ENCODE measurements at places on chromosomes 6 and 20. TPM values are rescaled to one million over a fixed set of nuclear protein-coding genes. Genes with fewer than 3 reads are reported as not detected.
A peak's percentile ranks its signal among the peaks of the same experiment; 100 is the strongest.

The LY6G5C gene
- total RNA-seq = 2.2 TPM

- DNase-seq = peak; percentile 83
These were observed 62.9 kb upstream of the ARG1 start for GRCh38 chr6:131510094-131510493.

DNA sequence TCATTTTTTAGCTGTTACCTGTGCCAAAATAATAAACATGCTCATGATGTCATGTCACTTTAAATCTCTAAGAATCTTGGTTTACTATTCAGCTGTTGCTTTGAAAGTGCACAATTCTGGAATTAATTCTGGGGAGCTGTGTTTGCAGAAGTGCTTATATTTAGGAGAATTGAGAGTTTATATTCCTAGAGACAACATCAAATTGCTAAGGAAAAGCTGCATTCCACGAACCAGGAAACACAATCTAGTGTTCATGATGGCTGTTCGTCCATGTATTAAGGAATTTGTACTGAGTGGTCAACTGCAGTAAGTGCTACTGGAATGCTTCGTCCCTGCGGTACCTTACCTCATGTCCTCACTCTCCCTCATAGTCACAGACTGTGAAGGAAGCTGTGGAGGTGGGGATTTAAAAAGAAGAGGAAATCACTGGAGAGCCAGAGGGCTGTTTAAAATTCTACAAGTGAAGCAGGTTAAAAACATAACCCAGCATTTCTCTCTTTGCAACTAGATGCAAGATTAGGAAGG lies 161.0 kb downstream of the TRMT11 start:
- no peak for DNase-seq

The EGFL8 gene
- total RNA-seq = 27.2 TPM

DNA sequence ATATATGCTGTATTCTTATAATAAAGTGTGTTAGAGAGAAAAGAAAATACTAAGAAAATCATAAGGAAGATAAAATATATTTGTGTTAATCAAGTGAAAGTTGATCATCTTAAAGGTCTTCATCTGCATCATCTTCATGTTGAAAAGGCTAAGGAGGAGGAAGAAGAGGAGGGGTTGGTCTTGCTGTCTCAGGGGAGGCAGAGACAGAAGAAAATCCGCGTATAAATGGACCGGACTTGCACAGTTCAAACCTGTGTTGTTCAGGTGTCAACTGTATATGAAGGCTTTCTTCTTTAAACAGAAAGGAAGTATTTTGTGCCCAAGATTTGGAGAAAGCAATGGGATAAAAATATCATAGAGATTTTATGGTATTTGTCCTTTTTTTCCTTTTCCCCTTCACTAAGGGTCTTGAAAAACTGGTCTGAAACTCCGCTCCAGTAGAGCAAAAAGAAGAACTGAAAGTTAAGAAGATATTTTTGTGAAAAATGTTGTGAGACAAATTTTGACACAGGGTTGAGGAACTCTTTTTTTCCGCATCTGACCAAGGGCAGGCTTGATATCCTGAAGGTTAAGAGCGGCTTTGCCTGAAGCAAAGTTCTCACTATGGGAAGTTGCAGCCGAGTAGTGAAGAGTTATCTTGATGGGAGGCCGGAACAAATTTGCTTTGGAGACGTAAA lies 350.7 kb downstream of the LAMA2 start:
- DNase-seq = no peak

- DNase-seq = no peak
These were observed 615.0 kb downstream of the C6orf118 start for GRCh38 chr6:164694386-164694785.

- no peak for DNase-seq
These were observed 42.0 kb upstream of the FANCE start for GRCh38 chr6:35410131-35410530.

The SMIM29 gene
- total RNA-seq = 5.1 TPM

DNA sequence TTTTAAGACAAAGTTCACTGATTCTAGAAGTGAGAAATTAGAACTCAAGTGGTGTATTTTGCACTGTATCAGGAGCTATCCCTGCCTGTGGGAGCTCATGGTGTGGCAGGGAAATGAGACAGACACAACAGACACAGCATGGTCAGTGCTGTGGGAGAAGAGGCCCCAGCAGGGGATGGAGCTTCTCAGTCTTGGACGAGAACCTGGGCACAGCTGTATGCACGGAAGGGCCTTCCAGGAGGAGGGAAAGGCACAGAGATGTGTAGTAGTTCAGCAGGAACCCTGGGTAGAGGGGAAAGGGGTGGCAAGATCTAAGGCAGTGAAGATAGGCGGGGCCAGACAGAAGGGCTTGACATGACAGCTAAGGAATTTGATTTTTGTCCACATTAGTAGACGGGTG lies 48.8 kb upstream of the KIF25 start:
- no peak for DNase-seq

DNA sequence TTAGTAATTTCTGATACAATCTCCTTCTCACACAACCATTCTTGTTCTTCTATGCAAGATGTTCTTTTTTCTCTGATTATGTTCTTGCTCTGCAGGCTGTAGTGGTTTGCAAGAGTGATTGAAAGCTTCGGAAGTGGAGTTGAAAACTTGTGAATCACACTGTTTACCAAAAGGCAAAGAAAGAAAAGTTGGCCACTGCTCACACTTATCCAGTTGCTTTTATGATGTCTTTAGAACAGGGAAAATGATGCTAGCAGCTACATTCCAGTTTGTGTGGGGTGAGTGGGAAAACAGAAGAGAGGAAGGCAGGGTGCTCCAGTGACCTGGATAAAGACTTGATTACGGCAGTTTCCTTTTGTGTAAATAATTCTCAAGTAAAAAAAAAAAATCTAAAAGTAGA lies 583.3 kb downstream of the TENT5A start:
- DNase-seq = no peak

The GPR63 gene
- total RNA-seq = 5.9 TPM

DNA sequence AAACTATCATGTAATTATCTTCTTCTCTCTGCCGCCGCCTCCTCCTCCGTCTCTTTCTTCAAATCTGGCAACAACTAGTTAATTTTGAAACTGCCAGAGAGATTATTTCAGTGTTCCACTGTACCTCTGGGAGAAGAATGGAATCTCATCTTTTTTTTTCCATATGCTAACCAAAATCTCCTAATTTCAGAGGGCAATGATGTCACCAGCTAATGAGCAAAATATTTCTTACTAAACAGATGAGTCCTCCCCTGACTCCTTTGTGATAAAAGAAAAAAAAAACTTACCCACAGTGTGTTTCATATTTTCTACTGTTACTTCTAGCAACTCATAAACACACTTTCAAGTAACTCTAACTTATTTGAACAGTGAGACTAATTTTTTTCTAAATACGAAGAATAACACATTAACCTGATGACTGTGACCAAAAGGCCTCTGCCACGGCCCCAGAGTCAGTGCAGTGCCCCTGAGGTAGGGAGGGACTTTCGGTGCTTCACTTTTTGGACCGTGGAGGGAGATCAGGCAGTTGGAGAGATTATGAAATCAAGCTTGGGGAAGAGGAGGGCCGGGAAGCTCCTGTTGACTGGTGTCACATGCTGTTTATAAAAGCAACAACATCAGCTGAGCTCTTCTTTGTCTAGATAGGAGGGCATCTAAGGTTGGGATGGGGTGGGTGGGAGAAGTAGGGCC lies 159.6 kb downstream of the SASH1 start:
- DNase-seq = no peak

DNA sequence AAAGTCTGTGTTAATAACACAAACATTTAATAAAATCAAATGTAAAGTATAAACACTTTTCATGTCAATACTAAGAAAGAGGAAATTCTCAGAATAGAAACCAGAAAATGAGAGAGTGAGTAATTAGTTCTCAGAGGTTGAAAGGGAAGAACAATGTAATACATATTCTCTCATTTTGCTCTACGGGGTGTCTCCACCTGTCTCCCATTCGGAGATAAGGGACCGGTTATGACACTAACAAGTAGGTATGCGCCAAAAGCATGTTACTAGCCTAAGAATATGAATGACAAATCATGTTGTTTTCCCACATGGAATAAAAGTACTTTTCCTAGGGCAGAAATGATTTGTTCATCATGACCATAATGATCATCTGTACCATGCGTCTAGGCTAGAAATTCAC lies 35.6 kb upstream of the PRELID3B start:
- DNase-seq = no peak

- no peak for DNase-seq
These were observed 29.6 kb downstream of the GCNT2 start for GRCh38 chr6:10550764-10551163.

- DNase-seq = no peak
These were observed 525.8 kb upstream of the POU3F2 start for GRCh38 chr6:98308564-98308963.

The HLA-DQB2 gene
- total RNA-seq = not detected

- DNase-seq = no peak
These were observed 130.7 kb downstream of the AIG1 start for GRCh38 chr6:143191361-143191760.

GRCh38 chr6:80531681-80532619 lies 425.5 kb downstream of the BCKDHB start:
- DNase-seq = no peak

DNA sequence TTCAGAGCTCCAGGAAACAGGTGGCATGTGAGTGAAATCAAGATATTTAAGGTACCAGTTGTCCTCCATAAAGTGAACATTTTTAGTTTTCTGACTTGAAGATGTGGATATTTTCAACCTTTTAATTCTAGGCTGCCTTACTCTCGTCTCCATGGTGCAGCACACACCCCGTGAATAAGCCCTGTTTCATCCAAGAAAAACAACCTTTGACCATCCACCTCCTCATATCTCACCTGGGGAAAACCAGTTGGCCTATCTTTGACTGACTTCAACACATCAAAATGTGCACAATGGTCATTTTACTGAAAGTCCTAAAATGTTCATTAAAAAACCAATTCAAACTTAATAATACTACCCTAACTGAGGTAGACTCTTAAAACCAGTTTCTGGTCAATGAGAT lies 73.8 kb upstream of the CD2AP start:
- no peak for DNase-seq

DNA sequence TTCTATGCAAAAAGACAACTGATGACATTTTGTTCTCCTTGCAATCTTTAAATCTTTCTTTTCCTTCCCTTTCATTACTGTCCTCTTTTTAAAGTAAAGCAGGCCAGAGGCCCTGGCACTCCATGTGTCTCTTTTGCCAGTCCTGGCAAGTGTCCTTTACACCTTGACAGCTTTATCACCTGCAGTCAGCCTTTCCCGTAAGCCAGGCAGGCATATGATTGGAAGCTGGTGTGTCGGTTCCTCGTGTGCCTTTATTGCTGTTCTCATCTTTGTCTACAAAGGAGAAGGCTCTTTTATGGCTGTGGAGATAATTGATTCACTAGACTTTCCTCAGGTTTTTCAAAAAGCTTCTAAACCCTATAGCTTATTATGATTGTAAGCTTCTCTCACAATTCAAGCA lies 162.3 kb upstream of the FBXL4 start:
- DNase-seq = no peak

The ANGPT4 gene
- total RNA-seq = 0.07 TPM

The BMP5 gene
- total RNA-seq = not detected

GRCh38 chr6:158113802-158114201 lies 54.3 kb downstream of the SERAC1 start:
- DNase-seq = no peak

DNA sequence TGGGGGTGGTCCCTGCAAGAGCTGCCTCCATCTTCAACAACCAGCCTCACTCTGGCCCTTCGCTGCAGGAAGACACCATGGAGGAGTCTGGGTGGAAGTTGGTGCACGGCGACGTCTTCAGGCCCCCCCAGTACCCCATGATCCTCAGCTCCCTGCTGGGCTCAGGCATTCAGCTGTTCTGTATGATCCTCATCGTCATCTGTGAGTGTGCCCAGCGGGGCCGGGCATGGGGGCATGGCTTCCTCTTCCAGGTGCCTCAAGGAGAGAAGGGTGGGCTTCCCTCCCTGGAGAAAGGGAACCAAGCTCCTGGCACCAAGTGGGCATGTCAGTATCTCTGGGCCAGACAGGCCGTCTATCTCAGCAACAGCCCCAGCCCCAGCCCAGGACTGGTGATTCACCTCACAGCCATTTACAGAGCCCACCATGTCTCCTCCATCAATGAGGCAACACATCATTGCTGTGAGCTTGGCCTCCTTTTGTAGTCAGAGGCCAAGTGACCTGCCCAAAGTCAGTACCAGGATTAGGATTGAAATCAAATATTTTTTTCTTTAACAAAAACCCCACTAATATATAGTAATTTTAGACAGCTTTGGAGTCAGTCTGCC lies 40.2 kb downstream of the TM9SF4 start:
- no peak for DNase-seq

Data from H9 (cell line).